Esophagus squamous epithelium (tissue), 5 donors: ENCODE measurements at places on chromosomes 5 and 9.

GRCh38 chr9:32574858-32575257 lies 1.9 kb upstream of the NDUFB6 start:
- H3K4me3 ChIP-seq: no peak overlapping the region
- H3K27ac ChIP-seq: no peak overlapping the region
- H3K36me3 ChIP-seq: no peaks in the 10 kb centered on the region
- no peaks in the 10 kb centered on the region for H3K27me3 ChIP-seq
- DNase-seq: no peak

GRCh38 chr5:171710451-171711024 lies 75.1 kb upstream of the SMIM23 start:
- DNase-seq: no peak
- no peaks in the 10 kb centered on the region for H3K4me1 ChIP-seq
- H3K27ac ChIP-seq: no peak overlapping the region
- no peaks in the 10 kb centered on the region for H3K36me3 ChIP-seq

DNA sequence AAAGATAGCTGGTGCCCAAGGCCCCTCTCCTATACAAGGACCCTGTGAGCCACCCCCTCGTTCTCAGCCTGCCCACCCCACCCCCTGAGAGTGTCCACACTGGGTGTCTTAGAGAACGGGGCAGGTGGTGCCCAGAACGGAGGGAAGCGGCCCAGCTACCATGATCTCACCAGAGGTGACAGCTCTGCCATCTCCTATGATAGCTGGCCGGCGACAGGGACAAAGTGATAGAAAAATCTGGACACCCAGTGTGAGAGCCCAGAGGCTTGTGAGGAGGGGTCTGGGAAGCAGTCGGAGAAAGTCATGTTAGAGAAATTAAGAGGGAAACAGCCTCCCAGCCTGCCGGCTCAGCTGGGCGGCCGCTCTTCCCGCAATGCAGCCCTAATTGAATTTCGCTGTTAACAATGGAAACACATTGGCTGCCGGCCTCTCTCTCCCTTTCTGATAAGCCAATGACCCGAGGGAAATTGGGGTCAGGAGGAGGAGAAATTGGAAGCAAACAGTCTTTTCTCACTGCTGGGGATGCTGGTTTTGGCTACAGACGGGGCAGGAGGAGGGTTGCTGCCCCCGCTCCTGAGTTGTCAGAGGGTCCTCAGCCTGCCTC lies 32.3 kb downstream of the HK3 start:
- H3K4me1 ChIP-seq: no peaks in the 10 kb centered on the region
- no peak for DNase-seq

DNA sequence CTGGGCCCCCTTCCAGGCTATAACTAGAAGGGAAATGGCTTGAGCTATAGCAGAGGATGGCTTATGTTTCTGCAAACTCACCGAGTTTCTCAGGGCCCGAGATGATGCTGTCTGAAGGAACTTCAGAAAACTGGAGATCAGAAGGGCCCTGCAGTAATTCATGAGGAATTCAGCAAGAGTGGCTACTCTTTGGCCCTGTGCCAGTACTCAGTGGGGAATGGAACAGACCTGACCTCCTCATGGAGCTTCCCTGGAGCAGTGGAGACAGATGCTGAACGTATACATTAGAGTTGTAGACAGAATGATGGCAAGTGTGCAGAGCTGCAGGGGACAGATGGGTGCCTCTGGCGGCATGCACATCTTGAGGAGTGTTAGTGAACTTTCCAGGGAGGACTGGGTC lies 17.3 kb upstream of the SMIM32 start:
- DNase-seq: no peak
- no peak overlapping the region for H3K4me3 ChIP-seq
- no peak overlapping the region for H3K27ac ChIP-seq
- no peaks in the 10 kb centered on the region for H3K4me1 ChIP-seq

DNA sequence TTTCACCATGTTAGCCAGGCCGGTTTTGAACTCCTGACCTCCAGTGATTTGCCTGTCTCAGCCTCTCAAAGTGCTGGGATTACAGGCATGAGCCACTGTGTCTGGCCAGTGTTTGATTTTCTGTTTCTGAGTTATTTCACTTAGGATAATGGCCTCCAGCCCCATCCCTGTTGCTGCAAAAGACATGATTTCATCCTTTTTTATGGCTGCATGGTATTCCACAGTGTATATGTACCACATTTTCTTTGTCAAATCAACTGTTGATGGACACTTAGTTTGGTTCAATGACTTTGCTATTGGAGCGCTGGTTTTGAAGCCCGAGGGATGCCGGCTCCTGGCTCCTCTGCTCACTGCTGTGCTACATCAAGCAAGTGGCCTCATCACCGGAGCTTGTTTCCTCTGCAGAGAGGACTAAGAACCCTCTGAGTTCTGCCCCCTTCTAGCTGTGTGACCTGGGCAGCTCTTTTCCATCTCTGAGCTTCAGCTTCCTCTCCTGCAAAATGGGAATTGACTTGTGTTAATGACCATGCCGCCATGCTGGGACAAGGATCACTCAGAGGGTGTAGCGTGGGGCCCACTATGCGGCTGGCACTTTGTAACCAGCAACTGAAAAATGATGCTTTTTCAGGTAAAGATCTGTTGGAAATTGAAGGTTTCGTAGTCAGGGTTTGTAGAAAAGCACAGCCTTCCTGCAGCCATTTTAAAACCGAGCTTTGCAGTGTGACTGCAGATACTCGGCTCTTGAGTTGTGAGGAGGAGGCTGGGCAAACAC lies 4.6 kb upstream of the NEURL1B start:
- no peaks in the 10 kb centered on the region for H3K36me3 ChIP-seq
- H3K27ac ChIP-seq: peak overlapping the region; percentile 7
- H3K4me1 ChIP-seq: peaks cover 42% of the 10 kb centered on the region
- H3K27me3 ChIP-seq: no peaks in the 10 kb centered on the region
- DNase-seq: no peak

- peaks cover 3% of the 10 kb centered on the region for H3K36me3 ChIP-seq
- no peaks in the 10 kb centered on the region for H3K27me3 ChIP-seq
- H3K27ac ChIP-seq: peak within 1 kb of the TSS; percentile 76
These were observed at the start of gene SLC1A3 for GRCh38 chr5:36606428-36607113. SLC1A3 (plus strand) TSS chr5:36606606; CDS start chr5:36608424, 1,818 bp downstream.

DNA sequence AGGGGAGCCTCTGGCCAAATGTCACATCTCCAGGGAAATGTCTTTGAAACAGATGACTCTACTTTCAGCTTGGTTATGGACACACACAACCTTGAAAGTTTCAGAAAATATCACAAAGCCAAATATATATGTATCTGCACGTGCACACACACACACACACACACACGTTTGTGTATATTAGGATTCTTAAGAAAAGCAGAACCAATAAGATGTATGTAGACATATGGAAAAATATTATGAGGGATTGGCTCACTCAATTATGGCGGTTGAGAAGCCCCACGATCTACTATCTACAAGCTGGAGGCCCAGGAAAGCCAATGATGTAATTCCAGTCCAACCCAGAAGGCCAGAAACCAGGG lies 194.9 kb downstream of the PALM2AKAP2 start:
- H3K4me3 ChIP-seq: no peak overlapping the region
- no peaks in the 10 kb centered on the region for H3K4me1 ChIP-seq
- no peak overlapping the region for H3K27ac ChIP-seq

GRCh38 chr9:114789006-114789405 lies 16.8 kb downstream of the TNFSF15 start:
- no peaks in the 10 kb centered on the region for H3K36me3 ChIP-seq
- no peaks in the 10 kb centered on the region for H3K27me3 ChIP-seq
- no peak overlapping the region for H3K27ac ChIP-seq
- H3K4me1 ChIP-seq: no peaks in the 10 kb centered on the region
- no peak for DNase-seq

- H3K27ac ChIP-seq: peak overlapping the region; percentile 85
- no peak overlapping the region for H3K4me3 ChIP-seq
- H3K36me3 ChIP-seq: no peaks in the 10 kb centered on the region
- no peak for DNase-seq
- H3K4me1 ChIP-seq: peaks cover 23% of the 10 kb centered on the region
These were observed 457.9 kb downstream of the RAB3C start for GRCh38 chr5:59040804-59041201.

DNA sequence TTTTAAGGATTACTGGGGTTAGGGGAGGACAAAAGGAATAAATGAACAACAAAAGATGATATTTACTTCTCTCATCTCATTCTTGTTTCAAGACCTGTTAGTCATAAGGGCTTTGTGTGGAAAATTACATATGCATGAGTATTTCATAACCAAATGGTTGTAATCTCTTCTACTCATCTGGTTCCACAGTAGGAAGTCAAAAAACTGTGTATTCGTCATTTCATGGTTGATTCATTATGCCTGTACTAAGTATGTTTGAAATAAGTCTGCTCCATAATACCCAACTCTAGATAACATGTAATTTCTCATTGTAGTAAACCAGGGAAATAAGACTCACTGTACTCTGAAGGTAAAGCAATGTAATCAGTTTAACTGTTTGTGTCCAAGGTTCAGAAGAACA lies 212.9 kb downstream of the ARRDC3 start:
- DNase-seq: no peak
- H3K27ac ChIP-seq: peak overlapping the region; percentile 28
- H3K4me1 ChIP-seq: no peaks in the 10 kb centered on the region
- no peaks in the 10 kb centered on the region for H3K36me3 ChIP-seq
- no peak overlapping the region for H3K4me3 ChIP-seq

DNA sequence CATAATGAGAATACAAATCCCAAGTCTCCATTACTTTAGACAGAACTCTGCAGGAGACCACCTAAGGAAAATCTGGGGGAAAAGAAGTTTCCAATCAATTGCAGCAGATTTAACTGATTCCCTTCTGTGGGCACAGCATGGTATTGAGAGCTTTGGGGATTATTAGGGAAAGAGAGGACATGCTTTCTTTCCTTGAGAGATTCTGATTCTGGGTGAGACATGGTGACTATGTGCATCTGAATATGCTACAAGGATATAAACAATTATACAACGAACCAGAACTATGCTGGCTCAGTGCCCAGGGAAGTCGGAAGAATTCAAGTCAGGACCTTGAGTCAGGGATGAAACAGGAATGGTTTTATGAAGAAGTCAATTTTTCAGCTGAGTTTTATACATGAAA lies 183.7 kb downstream of the PDE4D start:
- H3K4me1 ChIP-seq: peaks cover 6% of the 10 kb centered on the region
- H3K4me3 ChIP-seq: peak overlapping the region; percentile 21
- DNase-seq: no peak

DNA sequence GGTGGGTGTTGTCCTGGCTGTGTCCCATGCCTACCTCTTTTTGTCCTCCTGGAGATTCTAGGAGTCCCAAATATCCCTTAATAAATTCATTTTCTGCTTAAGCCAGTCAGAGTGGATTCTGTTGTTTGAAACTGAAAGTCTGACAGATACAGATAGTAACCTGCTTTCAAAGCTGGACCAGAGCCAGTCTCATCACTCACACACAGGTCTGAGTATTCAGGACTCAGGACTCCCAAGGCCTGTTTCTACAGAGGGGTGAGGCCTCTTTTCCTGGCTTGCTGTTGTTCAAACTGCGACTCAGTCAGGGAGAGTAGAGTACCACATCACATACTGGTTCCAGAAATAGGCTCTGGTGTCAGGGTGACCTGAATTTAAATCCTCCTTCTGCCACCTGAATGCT lies 190.1 kb downstream of the PAX5 start:
- H3K4me3 ChIP-seq: no peak overlapping the region
- no peaks in the 10 kb centered on the region for H3K4me1 ChIP-seq
- no peak for DNase-seq
- peaks cover 47% of the 10 kb centered on the region for H3K27me3 ChIP-seq
- no peak overlapping the region for H3K27ac ChIP-seq
